C1 segment of cervical spinal cord (tissue), 14 donors: ENCODE measurements at places on chromosomes 3 and 15.

GRCh38 chr3:3815206-3815605 lies 16.0 kb downstream of the LRRN1 start:
- DNase-seq, result no peak

DNA sequence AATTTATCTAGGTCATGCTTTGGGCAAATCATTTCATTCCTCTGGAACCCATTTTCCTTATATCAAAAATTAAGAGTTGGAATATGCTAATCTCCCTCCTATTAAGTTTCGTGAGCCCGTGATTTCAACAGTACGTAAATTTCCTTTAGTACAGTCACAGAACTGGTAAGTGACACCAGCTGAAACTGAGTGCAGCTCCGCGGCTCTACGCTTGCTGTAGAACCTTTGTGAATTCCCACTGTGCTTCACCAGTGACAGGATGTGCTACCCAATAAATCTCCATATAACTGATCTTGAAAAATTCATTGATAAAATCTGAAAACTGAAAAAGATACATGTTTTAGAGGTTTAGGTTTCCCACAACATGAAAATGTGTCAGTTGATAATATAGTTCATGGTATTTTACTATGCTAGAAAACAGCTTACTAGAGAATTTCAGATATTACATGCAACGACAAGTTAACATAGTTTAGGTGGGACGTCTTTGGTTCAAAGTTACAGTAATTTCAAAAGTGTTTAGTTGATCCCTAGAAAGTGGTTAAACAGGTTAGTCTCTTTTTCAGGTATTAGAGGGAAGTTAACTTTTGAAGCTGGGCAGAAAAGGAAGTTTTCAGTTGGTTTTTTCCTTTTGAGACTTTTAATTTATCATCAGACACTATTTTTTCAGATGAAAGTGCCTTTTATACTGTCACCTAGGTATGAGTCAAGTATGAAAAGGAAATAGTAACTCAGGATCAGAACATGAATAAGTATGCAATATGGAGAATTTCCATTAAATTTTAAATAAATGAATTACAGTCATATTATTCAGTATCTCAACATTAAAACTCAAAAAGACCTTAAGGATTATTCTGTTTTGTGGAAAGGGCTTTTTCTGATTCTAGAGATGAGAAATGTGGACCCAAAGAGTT lies 57.0 kb downstream of the PPARG start:
- DNase-seq, result no peak

DNA sequence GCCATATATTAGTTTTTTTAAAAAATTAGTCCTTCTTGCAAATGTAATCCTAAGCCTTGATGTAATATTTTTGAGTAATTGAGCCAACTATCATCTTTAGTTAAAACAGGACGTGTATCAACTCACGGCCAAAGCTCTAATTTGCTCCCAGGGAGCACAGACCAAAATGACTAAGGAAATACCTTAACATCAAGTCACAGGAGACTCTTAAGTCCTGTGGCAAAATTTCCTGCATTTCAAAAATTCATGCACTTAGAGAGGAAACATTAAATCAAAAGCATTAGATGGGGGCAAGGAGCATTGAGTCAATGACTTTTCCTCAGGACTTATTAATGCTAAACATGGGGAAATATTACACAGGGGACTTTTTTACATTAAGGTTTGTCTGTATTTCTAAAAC lies 276.0 kb downstream of the MFSD1 start:
- DNase-seq, result no peak

GRCh38 chr3:14803101-14803980 lies 15.4 kb upstream of the FGD5 start:
- no peak for DNase-seq

DNA sequence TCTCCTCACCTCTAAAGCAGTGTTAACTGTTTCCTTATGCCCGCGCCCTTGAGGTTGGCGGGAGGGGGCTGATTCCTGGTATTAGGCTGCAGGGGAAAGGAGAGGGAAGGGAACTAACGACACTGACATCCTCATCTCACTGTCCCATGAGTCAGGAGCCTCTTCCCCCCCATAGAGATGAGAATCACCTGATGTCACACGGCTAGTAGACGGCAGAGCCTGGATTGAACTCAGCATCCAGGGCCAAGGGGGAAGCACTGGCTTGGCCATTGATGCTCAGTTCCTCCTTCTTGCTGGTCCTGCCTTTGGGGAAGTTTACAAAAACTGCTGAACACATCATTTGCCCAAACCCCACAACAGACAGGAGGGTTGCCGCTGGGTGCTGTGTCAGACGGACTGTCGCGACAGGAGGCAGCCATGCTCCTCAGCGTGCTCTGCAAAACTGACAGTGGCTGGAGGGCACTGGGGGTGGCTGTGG lies 38.5 kb downstream of the IDH2 start:
- DNase-seq, result peak; percentile 62

DNA sequence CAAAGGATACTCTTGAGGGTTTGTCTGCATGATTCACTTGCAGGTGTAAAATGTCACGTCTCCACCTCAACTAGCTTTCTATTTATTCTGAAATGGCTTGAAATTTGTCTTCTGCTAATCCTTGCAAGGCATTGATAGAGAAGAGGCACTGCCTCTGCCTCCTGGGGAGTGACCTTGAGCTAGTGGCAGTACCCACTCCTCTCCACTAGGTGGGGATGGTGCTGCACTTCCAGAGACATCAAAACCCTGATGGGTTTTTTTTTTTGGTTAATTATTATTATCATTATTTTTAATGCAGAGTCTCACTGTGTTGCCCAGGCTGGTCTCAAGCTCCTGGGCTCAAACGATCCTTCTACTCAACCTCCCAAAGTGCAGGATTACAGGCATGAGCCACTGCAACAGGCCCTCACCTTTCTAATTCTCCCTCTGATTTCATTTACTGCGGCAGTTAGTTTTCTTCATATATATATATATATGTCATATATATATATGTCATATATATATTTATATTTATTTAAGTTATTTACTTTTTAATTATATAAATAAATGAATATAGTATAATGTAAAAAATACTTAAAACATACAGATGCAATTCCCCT lies 117.6 kb upstream of the EIF1B start:
- DNase-seq, result peak; percentile 17

DNA sequence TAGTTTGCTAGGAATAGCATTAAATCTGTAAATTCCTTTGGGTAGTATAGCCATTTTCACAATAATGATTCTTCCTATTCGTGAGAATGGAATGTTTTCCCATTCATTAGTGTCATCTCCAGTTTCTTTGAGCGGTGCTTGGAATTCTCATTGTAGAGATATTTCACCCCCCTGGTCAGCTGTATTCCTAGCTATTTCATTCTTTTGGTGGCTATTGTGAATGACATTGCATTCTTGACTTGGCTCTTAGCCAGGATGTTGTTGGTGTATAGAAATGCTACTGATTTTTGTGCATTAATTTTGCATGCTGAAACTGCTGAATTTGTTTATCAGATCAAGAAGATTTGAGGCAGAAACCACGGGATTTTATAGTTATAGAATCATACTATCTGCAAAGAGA lies 690.5 kb upstream of the ALCAM start:
- no peak for DNase-seq

GRCh38 chr3:112514527-112515128 lies 15.4 kb upstream of the BTLA start:
- no peak for DNase-seq

- DNase-seq, result no peak
Measured at GRCh38 chr3:143207338-143207961, 87.9 kb downstream of the CHST2 start.

- DNase-seq, result peak; percentile 34
Measured at GRCh38 chr3:12965999-12966846, 107.0 kb downstream of the IQSEC1 start.

DNA sequence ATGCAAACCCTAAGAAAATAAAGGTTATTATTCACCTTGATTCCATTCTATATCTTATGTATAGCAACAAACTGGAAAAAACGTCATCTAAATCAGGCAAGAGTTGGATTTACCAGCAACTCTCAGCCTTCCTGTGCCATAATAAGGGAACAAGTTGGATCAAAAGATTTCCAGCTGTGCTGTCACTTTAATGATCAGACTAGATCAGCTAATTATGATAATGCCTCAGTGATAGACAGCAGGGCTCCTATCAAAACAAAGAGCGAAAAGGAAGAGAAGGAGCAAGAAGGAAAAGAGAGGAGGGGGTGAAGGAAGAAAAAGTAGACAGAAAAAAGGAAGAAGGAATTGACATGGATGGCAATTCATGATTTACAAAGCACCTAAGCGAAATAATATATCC lies 36.7 kb upstream of the BCL6 start:
- no peak for DNase-seq
